Left ventricle myocardium inferior (tissue), 1 donor: ENCODE measurements at places on chromosomes 13 and 19.
A peak's percentile ranks its signal among the peaks of the same experiment; 100 is the strongest.

- H3K27me3 ChIP-seq, result no peaks in the 10 kb centered on the region
- H3K36me3 ChIP-seq, result no peaks in the 10 kb centered on the region
- H3K4me3 ChIP-seq, result no peak overlapping the region
- peaks cover 24% of the 10 kb centered on the region for H3K4me1 ChIP-seq
These were observed 1.5 kb upstream of the IGSF23 start for GRCh38 chr19:44611812-44612295.

GRCh38 chr19:7830823-7831222 is 805 bp downstream of the EVI5L start:
- peaks cover 35% of the 10 kb centered on the region for H3K4me1 ChIP-seq
- no peak for DNase-seq
- peak overlapping the region; percentile 83 for H3K4me3 ChIP-seq
- H3K27me3 ChIP-seq, result no peaks in the 10 kb centered on the region
- H3K36me3 ChIP-seq, result no peaks in the 10 kb centered on the region
- no peak overlapping the region for H3K27ac ChIP-seq

- H3K36me3 ChIP-seq, result peaks cover 20% of the 10 kb centered on the region
- peak overlapping the region; percentile 75 for H3K27ac ChIP-seq
- H3K4me3 ChIP-seq, result no peak overlapping the region
- H3K27me3 ChIP-seq, result no peaks in the 10 kb centered on the region
These were observed 7.2 kb downstream of the ZNF708 start for GRCh38 chr19:21321996-21322395.

- peaks cover 65% of the 10 kb centered on the region for H3K36me3 ChIP-seq
- no peak overlapping the region for H3K27ac ChIP-seq
- H3K27me3 ChIP-seq, result no peaks in the 10 kb centered on the region
These were observed 7.3 kb downstream of the FGF22 start for GRCh38 chr19:646779-647565.

- H3K27me3 ChIP-seq, result no peaks in the 10 kb centered on the region
- H3K4me3 ChIP-seq, result no peak overlapping the region
- H3K27ac ChIP-seq, result no peak overlapping the region
- H3K4me1 ChIP-seq, result peaks cover 4% of the 10 kb centered on the region
- DNase-seq, result no peak
- no peaks in the 10 kb centered on the region for H3K36me3 ChIP-seq
These were observed 6.0 kb downstream of the TMEM255B start for GRCh38 chr13:113764793-113765563.

GRCh38 chr19:48716562-48717291 is 2.8 kb downstream of the MAMSTR start:
- peak; percentile 66 for DNase-seq
- H3K4me3 ChIP-seq, result peak overlapping the region; percentile 77
- H3K4me1 ChIP-seq, result peaks cover 80% of the 10 kb centered on the region
- H3K36me3 ChIP-seq, result peaks cover 3% of the 10 kb centered on the region
- H3K27ac ChIP-seq, result peak overlapping the region; percentile 90

- DNase-seq, result no peak
- H3K27me3 ChIP-seq, result peaks cover 100% of the 10 kb centered on the region
These were observed 26.2 kb downstream of the SLC8A2 start for GRCh38 chr19:47445527-47445926.

DNA sequence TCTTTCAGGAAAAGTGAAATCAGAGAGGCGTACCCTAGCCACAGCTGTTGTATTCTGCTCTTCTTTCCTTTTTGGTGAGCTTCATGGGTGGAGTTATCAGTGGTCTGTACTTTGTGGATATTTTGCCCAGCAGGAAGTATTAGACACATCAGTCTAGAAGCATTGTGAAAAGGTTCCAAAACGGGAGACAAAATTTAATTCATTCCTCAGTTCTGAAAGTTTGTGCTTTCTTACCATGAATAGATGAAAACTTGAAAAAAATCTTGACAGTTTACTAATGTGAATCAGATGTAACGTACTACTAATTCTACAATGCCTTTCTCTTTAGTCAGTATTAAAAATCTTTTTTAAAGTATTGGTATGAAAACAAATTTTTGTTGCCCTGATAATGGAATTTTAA is 116.8 kb downstream of the DNAJC3 start:
- H3K4me3 ChIP-seq, result no peak overlapping the region
- no peaks in the 10 kb centered on the region for H3K4me1 ChIP-seq
- no peaks in the 10 kb centered on the region for H3K27me3 ChIP-seq
- no peak overlapping the region for H3K27ac ChIP-seq

DNA sequence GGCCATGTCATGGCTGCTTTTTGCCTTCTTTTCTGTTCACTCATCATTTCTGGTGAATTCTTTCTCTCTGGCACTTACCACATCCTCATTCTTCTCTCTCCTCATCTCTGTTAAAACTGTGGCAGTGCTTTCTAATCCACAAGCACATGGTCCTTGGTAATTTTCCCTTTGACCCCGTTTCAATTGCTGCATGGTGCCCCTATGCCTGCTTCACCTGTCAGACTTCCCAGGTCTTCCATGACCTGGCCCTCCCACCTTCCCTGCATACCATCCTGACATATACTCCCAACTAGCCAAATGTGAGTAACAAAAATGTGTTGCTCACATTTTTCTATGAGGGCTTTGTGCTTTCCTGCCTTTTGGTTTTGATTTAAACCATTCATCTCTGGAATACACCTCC is 286.5 kb downstream of the MTUS2 start:
- H3K36me3 ChIP-seq, result no peaks in the 10 kb centered on the region
- no peak overlapping the region for H3K27ac ChIP-seq
- no peak for DNase-seq
- no peaks in the 10 kb centered on the region for H3K27me3 ChIP-seq
- H3K4me1 ChIP-seq, result peaks cover 20% of the 10 kb centered on the region

DNA sequence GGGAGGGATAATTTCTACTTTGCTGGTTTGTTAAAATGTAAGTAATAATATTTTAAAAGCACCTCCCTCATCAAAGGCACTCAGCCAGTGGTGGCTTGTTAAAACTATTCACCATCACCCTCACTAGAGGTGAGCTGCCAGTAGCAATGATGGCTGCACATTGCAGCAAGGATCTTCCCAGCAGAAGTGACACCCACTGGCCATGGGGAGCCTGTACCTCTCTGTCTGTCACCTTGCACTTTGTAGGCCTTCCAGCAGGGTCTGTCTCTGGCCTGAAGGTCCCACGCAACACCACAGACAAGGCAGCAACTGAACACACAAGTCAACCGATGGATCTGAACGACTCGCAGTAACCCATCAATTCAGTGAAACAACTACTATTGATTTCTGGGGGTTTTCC is 47.3 kb upstream of the C13orf42 start:
- H3K4me3 ChIP-seq, result no peak overlapping the region
- H3K27ac ChIP-seq, result no peak overlapping the region
- DNase-seq, result no peak
- H3K4me1 ChIP-seq, result no peaks in the 10 kb centered on the region
- no peaks in the 10 kb centered on the region for H3K36me3 ChIP-seq
- no peaks in the 10 kb centered on the region for H3K27me3 ChIP-seq

DNA sequence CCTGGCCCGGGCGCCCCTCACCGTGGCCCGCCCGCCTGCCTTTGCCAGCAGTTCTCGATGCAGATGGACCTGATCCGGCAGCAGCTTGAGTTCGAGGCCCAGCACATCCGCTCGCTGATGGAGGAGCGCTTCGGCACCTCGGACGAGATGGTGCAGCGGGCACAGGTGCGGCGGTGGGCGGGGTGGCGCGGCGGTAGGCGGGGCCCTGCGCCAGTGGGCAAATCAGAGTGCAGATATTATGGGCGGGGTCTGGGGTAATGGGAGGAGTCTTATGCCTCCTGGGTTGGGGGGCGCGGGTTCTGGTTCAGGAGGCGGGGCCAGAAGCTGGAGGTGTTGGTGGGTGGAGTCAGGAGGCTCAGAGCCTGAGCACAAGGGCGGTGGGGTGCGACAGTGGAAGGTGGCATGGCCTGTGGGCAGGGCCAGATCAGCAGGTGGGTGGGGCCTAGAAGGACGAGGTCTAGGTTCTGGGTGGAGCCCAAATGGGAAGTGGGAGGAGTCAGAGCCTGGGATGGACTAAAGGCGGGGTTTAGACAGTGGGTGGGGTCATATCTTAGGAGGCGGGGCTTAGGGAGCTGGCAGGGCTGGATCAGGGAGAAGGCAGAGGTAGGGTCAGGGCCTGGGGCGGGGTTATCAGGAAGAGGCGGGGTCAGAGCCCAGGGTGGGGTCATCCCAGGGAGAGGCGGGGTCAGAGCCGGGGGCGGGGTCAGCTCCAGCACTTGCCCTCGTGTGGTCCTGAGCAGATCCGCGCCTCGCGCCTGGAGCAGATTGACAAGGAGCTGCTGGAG is 5.6 kb downstream of the APC2 start:
- DNase-seq, result no peak
- no peak overlapping the region for H3K4me3 ChIP-seq
- peaks cover 44% of the 10 kb centered on the region for H3K4me1 ChIP-seq
- H3K27me3 ChIP-seq, result peaks cover 81% of the 10 kb centered on the region
- peaks cover 6% of the 10 kb centered on the region for H3K36me3 ChIP-seq
